ENCODE measurements at places on chromosomes 7 and 10.

- no peak for DNase-seq
Measured at GRCh38 chr10:123990889-123991288, 99.3 kb upstream of the CPXM2 start.

- no peak for DNase-seq
Measured at GRCh38 chr10:108849688-108850087, 1073.6 kb downstream of the XPNPEP1 start.

DNA sequence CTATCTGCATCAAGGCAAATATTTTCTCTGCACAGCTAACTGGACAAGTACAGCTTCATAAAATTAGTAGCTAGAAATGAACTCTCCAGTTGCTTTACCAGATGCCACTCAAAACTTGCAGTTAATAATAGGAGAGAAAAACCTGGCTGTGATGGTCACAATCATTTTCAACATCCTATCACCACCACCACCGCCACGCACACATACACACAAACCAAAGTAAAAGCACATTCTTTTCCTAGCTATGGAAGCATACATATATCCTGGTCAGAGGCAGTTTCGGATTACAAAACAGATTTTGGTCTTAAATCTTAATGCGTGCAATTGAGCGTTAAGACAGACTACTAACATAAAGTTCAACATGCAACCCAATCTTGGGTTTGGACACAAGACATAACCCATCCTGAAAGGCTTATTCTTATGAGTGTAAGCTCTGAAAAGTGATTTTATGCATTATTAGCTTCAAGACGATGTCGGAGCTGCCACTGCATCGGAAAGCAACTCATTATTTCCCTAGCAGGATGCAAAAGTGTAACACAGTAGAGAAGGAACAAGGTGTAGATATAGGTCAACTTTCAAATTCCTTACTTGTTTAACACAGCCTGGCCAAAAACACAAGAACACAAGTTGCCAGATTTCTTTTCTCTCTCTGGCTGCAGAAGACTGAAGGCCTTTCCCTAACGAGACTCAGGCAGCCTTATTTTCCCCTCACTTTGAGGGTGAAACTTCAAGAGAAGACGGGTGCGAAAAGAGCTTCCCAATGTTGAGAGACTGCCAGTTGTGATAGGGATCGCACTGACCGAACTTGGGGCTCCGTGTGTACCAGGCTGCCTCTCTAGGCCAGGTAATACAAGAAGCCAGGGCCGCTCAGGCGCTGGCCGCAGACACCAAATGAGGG is 1.2 kb downstream of the CACUL1 start:
- DNase-seq = peak; percentile 49

- DNase-seq = no peak
Measured at GRCh38 chr7:108071551-108071950, 58.6 kb downstream of the LAMB4 start.

DNA sequence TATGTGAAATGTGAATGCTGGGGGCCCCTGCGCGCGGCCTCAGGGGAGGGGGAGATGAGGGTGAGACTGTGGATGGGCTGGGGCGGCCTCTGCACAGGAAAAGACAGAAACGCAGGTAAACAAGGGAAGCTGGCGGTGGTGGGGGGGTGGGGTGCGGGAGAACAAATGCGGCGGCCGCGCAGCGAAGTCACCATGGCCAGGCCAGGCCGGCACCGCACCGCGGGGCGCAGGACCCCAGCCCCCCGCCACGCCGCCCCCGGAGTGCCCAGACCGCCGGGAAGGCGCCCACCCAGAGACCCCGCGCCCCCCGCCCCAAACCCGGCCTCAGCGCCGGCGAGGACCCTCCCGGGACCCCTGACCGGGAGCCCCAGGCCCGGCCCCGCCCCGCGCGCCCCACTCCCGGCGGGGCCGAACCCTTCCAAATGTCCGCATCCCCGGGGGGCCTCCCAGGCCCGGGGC is 14.5 kb upstream of the DNAAF5 start:
- DNase-seq = no peak

DNA sequence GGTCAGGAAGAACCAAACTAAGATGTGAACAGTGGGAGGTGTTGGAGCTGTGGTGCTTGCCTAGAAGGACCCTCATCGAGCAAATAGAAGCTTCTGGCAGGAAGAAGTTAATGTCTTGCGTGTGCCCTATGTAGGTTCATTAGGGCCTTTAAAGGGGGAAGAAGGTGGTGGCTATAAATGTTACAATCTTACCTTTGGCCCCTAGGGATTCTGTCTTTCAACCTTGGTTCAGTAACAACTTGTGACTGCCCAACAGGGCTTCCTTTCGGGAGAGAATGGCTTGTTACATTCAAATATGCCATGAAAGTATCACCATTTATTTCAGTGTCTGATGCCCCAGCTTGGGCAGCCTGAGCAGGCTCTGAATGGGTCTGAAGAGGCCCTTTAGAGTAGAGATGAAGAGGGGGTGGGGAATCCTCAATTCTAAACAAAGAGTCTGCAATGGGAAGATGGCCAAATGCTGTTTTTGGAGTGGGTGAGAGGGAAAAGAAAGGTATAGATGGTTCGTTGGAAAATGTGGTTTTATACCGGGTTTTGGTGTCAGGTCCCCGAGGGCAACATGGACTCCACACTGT is 108.0 kb downstream of the TCF7L2 start:
- DNase-seq = no peak
